ENCODE measurements at places on chromosomes 2 and 18.

DNA sequence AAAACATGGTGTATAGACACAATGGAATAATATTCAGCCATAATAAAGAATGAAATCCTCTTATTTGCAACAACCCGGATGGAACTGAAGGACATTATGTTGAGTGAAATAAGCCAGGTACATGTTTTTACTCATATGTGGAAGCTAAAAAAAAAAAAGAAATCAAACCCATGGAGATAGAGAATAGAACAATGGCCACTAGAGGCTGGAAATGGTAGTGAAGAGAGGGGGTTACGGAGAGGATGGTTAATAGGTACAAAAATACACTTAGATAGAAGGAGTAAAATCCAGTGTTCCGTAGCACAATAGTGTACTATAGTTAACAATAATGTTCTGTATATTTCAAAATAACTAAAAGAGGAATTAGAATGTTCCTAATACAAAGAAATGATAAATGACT lies 12.8 kb upstream of the KIAA2012 start:
- no peaks in the 10 kb centered on the region for H3K36me3 ChIP-seq
- peaks cover 35% of the 10 kb centered on the region for H3K27me3 ChIP-seq
- H3K27ac ChIP-seq = no peak overlapping the region
- H3K4me3 ChIP-seq = no peak overlapping the region
- no peaks in the 10 kb centered on the region for H3K4me1 ChIP-seq

DNA sequence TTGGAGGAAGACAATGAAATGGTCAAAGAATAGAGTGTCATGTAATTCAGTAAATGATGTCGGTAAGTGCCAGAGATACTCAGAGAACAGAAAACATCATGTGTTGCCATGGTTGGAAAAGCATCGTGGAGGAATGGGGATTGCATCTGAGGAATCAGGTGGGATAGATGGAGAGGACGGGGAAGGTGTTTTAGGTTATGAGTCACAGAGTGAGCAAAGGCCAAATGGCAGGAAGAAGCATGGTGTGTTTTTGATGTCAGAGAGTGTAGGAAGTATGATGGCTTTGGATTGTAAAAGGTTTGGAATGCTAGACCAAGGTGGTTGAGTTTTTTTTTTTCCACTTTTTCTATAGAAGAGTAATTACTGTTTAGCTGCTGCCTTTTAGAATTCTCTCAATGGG lies 27.5 kb upstream of the CD28 start:
- peaks cover 78% of the 10 kb centered on the region for H3K27me3 ChIP-seq
- H3K27ac ChIP-seq = no peak overlapping the region

GRCh38 chr2:241363426-241363825 lies 7.3 kb downstream of the FARP2 start:
- no peaks in the 10 kb centered on the region for H3K36me3 ChIP-seq
- DNase-seq = no peak
- H3K4me1 ChIP-seq = peaks cover 65% of the 10 kb centered on the region
- H3K27ac ChIP-seq = peak overlapping the region; percentile 14

GRCh38 chr2:60741576-60741975 lies 14.5 kb upstream of the PAPOLG start:
- H3K27me3 ChIP-seq = peaks cover 14% of the 10 kb centered on the region
- H3K36me3 ChIP-seq = no peaks in the 10 kb centered on the region
- no peak overlapping the region for H3K27ac ChIP-seq
- peaks cover 9% of the 10 kb centered on the region for H3K4me1 ChIP-seq
- DNase-seq = no peak

GRCh38 chr18:11669271-11669947 lies 19.7 kb upstream of the GNAL start:
- H3K4me3 ChIP-seq = no peak overlapping the region
- no peaks in the 10 kb centered on the region for H3K4me1 ChIP-seq
- H3K27ac ChIP-seq = no peak overlapping the region

GRCh38 chr2:16254356-16254965 lies 314.1 kb downstream of the MYCN start:
- no peak for DNase-seq
- H3K27me3 ChIP-seq = peaks cover 13% of the 10 kb centered on the region
- H3K4me1 ChIP-seq = no peaks in the 10 kb centered on the region
- no peak overlapping the region for H3K4me3 ChIP-seq
- no peaks in the 10 kb centered on the region for H3K36me3 ChIP-seq

DNA sequence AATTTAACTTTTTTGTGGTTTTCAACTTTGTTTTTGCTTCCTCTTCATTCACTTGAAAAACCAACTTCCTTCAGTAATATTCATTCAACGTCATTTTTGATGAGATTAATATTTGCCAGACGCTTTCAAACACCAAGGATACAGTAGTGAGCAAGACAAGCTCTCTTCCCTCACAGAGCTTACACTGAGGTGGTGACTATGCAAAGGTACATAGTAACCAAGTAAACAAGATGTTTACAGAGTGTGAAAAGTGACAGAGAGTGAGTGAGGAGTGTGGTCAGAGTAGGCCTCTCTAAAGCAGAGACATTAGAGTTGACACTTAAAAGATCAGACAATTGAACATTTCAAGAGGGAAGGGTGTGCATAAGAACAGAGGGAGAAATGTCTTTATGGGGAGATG lies 155.5 kb downstream of the TMEM247 start:
- H3K4me3 ChIP-seq = no peak overlapping the region
- DNase-seq = no peak
- H3K27me3 ChIP-seq = no peaks in the 10 kb centered on the region
- H3K27ac ChIP-seq = no peak overlapping the region

DNA sequence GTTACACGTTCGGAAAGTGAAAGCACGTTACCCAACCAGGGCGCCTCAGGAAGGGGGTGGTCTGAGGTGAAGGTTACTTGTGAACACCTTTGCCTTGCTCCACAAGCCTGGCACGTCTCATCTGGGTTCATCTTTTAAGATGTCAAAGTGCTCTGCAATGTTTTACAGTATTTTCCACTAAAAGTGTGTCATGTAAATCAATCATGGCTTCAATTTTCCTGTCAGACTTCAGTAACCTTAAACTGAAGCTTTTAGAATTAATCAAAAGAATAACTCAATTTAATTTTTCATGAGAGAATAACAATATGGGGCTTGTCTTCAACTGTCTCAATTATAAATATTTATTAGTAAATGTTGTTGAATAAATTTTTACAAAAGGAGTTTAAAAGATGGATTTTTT lies 93.3 kb upstream of the FANCL start:
- H3K36me3 ChIP-seq = no peaks in the 10 kb centered on the region
- H3K27ac ChIP-seq = no peak overlapping the region
- no peak overlapping the region for H3K4me3 ChIP-seq
- DNase-seq = no peak

- no peak overlapping the region for H3K4me3 ChIP-seq
- no peaks in the 10 kb centered on the region for H3K27me3 ChIP-seq
- H3K27ac ChIP-seq = no peak overlapping the region
- no peak for DNase-seq
These were observed 18.3 kb downstream of the ARHGEF33 start for GRCh38 chr2:38907743-38908562.

DNA sequence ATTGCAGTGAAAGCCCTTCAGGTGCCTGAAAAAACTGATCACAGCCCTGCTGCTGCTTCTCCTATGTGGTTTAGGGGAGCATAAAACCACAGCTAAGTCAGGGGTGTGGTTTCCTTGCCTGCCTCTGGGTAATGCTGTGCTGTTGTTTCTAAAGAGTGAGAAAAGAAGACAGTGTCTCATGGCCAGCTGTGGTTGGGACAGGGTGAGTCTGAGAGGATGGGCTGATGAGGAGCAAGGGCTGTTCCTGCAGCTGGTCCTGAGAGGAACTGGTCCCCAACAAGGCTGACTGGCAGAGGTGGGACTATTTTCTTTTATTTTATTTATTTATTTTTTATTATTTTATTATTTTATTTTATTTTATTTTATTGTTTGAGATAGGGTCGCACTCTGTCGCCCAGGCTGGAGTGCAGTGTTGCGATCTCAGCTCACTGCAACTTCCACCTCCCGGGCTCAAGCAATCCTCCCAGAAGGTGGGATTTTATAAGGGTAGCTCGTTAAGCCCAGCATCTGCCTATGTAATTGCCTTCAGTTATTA lies 236.7 kb downstream of the FHOD3 start:
- H3K4me1 ChIP-seq = no peaks in the 10 kb centered on the region
- H3K27me3 ChIP-seq = peaks cover 8% of the 10 kb centered on the region
- DNase-seq = no peak
- H3K27ac ChIP-seq = no peak overlapping the region
- peak overlapping the region; percentile 45 for H3K4me3 ChIP-seq

DNA sequence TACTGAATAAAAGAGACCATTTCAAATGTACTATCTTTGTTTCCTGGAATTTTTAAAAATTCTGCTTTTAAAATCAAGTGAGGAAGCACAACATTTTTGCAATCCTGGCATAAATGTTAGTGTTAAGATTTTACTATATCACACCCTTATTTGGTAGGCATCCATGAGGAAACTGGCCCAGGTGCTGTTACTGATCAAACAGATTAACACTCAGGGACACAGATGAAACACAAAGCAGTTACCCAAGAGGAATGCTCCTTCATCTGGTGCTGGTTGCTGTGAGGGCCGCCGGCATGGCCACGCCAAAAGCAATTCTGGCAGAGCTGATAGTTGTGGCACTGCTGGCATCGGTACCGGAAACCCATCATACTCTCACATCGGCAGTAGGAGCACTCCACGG lies 96.8 kb downstream of the DTNB start:
- no peak overlapping the region for H3K4me3 ChIP-seq
- H3K36me3 ChIP-seq = peaks cover 12% of the 10 kb centered on the region
- DNase-seq = no peak
- no peaks in the 10 kb centered on the region for H3K27me3 ChIP-seq

Data from naive B cell (primary cell).